ENCODE measurements at places on chromosomes 7 and 10. TPM values are rescaled to one million over a fixed set of nuclear protein-coding genes. Genes with fewer than 3 reads are reported as not detected.
A peak's percentile ranks its signal among the peaks of the same experiment; 100 is the strongest.

DNA sequence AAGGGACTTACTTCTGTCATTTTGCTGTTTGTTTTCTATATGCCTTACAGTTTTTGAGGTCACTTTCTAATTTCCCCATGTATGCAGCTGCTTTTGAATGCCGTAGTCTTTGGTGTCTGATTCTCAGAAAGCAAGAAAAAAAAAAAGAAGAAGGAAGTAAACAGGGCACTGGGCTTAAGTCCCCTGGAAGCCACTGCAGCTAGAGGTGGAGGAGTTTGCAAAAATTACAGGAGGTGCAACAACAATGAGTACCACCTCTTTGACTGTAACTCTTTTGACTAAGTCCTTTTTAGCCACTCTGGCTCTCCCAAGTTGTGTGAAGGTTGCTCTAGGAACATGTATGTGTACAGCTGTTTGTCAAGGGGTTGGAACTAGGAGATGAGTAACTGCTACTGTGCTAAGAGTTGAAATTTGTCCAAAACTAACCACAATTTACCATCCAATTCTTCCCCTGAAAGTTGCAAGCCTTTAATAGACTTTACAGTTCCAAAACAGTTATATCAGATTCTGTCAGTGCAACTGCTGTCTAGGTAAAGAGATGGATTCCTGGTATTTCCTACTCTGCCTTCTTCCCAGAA lies 588.0 kb upstream of the LRRN3 start:
- no peak for DNase-seq
- no peaks in the 10 kb centered on the region for H3K27me3 ChIP-seq
- H3K27ac ChIP-seq, result no peak overlapping the region

DNA sequence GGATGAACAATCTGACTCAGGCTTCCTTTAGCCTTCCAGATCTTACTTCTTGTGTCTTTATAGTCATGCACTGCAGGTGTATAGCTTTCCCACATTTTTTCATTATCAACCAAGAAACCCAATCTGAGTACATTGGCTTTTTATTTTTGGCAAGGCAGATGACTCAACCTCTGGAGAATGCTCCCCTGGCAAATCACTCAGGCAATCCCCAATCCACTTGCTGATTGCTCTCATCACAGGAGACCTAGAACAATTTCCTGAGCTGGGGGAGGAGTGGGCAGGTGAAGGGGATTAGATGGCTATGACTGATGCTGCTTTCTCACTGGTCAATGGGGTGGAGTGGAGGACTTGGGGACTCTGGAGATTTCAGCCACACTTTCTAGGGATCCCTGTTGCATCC lies 134.4 kb downstream of the SLC16A9 start:
- H3K36me3 ChIP-seq, result no peaks in the 10 kb centered on the region
- no peak overlapping the region for H3K27ac ChIP-seq
- no peak for DNase-seq
- H3K4me1 ChIP-seq, result no peaks in the 10 kb centered on the region

DNA sequence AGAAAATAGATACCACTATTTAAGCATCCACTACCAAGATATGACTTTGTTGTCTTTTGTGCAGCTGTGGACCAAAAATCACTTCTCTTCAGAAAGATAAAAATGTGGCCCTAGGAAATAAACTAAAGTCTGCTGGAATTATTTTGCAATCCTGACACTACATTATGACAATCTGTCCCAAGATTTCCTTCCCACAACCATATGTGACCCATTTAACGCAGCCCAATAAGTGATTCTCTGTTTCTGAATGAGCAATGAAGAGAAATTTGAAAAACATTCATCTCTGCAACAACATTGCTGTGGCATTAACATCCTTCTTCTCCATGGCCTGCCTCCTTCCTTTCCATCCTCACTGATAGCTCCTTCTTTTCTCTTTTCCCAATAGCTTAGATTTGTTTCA lies 212.0 kb downstream of the TSPAN12 start:
- H3K36me3 ChIP-seq, result no peaks in the 10 kb centered on the region
- H3K4me1 ChIP-seq, result no peaks in the 10 kb centered on the region
- no peaks in the 10 kb centered on the region for H3K27me3 ChIP-seq
- no peak for DNase-seq
- H3K4me3 ChIP-seq, result no peak overlapping the region

DNA sequence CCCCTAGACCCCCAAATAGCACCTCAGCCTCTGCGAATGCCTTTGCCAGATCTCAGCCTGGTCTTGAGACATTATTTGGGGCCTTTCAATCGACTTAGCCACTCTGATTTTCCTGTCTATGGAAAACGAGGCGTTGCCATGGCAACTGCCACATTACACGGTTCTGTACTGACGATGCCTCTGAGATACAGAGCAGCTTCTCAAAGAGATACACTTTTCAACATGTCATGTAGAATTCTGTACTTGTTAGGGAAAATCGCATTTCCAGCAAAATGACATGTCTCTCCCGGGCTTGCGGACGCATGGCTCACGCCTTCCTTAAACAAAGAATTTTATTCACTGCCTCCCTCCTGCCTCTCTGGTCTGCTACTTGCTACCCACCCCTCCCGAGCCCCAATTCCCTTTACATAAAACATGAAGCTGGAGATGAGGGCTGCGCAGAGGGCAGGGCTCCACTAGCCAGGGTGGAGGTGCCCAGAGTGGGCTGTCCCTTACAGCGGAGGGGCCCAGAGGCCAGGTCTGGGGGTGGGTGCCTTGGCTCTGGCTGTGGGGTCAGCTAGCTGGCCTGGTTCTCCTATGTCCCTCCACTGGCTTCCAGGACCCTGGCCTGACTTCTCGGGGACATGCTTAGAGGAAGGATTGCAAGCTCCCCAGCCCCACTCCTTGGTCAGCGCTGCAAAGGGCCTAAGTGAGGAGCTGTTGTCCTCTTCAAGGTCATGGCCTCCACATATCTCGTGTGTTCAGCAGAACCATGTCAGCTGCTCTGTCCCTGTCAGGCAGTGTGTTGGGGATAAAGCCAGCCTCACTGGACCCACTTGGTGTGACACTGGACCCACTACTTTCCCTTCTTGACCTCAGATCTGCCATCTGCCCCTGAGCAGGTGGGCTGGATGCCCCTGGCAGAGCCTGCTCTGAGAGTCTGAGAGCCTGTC lies 342.5 kb downstream of the RPS24 start:
- DNase-seq, result no peak
- no peak overlapping the region for H3K27ac ChIP-seq
- no peak overlapping the region for H3K4me3 ChIP-seq
- H3K27me3 ChIP-seq, result peaks cover 87% of the 10 kb centered on the region
- H3K4me1 ChIP-seq, result no peaks in the 10 kb centered on the region
- H3K36me3 ChIP-seq, result no peaks in the 10 kb centered on the region

- no peak overlapping the region for H3K27ac ChIP-seq
- H3K4me3 ChIP-seq, result no peak overlapping the region
- H3K4me1 ChIP-seq, result no peaks in the 10 kb centered on the region
- no peaks in the 10 kb centered on the region for H3K27me3 ChIP-seq
- no peak for DNase-seq
Observed at GRCh38 chr7:52995676-52996075, 39.8 kb upstream of the POM121L12 start.

The VIPR2 gene
- not detected for total RNA-seq

The OPN1SW gene
- not detected for total RNA-seq

- H3K27ac ChIP-seq, result peak overlapping the region; percentile 94
- no peaks in the 10 kb centered on the region for H3K27me3 ChIP-seq
- peaks cover 17% of the 10 kb centered on the region for H3K4me1 ChIP-seq
- H3K4me3 ChIP-seq, result peak overlapping the region; percentile 89
Observed at GRCh38 chr7:5514440-5515035, 90.9 kb upstream of the TNRC18 start.

GRCh38 chr7:29196191-29196590 lies 1.6 kb downstream of the CHN2 start:
- H3K4me3 ChIP-seq, result no peak overlapping the region
- no peak overlapping the region for H3K27ac ChIP-seq
- H3K27me3 ChIP-seq, result peaks cover 14% of the 10 kb centered on the region
- peaks cover 18% of the 10 kb centered on the region for H3K4me1 ChIP-seq
- H3K36me3 ChIP-seq, result peaks cover 22% of the 10 kb centered on the region

The KNDC1 gene
- total RNA-seq, result 1.2 TPM

The IFIT1B gene
- not detected for total RNA-seq

- H3K27me3 ChIP-seq, result no peaks in the 10 kb centered on the region
- DNase-seq, result no peak
- H3K4me1 ChIP-seq, result no peaks in the 10 kb centered on the region
- H3K36me3 ChIP-seq, result peaks cover 71% of the 10 kb centered on the region
Observed at GRCh38 chr7:36430186-36430585, 40.5 kb downstream of the ANLN start.

Data from Calu3 (cell line).